ENCODE measurements at places on chromosomes 16 and 17.

DNA sequence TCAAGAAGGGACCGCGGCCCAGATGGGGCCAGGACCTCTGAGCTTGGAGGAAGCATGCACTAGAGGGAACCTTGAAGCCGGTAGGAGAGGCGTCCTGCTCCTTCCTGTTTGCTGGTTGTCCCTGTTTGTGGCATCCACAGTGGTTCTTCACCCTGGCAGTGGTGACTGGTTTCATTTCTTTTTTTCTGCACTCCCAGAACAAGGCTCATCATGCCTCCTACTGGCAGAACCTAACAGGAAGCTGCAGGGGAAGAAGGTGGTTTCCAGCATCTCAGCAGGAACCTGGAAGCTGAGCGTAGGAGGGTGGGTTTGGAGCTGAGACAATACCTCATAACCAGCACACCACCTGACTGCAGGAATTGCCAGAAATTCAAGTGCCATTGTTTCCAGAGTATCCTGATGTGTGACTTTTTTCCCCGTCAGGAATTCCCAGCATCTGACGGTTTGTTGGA is 5.8 kb downstream of the TMEM231 start:
- no peak for DNase-seq

DNA sequence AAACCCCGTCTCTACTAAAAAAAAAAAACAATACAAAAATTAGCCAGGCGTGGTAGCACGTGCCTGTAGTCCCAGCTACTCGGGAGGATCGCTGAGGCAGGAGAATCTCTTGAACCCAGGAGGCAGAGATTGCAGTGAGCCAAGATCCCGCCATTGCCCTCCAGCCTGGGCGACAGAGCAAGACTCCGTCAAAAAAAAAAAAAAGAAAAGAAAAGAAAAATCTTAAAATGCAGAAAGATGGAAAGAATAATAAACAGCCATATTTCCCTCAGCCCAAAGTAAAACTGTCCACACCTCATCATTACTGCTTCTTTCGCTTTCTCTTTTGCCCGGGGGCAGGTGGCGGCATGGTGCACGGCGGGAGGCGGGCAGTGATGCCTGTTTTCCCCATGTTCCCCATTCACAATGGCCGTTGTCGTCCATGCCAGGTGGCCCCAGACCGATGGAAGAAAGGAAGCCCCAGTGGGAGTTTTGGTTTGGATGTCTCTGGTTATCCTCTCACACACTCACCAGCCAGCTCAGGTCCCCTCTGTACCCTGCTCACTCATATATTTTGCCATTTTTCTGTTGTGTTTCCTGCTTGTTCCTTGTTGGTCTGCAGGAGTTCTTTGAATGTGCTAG is 37.0 kb upstream of the PEMT start:
- DNase-seq, result no peak

DNA sequence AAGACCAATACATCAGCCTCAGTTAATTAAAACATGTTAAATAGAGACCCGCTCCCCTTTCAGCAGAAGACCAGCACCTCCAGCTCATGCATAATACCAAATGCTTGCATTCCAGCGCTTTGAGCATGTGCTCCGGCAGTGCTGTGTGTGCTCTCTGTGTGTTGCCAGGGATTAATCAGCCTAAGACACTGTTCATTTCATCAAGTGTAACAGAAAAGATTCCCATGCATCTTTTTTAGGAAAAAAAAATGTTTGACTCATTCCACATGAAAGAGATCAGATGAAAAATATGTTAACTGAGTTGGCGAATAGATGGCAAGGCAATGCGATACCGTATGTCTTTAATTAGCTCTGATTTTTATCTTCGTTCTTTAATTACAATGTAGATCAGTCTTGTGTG is 187.6 kb downstream of the RPTOR start:
- DNase-seq, result no peak

GRCh38 chr17:81210868-81211267 is 11.9 kb downstream of the CEP131 start:
- DNase-seq, result no peak

- no peak for DNase-seq
These were observed 14.9 kb downstream of the JUP start for GRCh38 chr17:41771389-41772206.

GRCh38 chr17:9810100-9810949 is 11.6 kb downstream of the GSG1L2 start:
- no peak for DNase-seq

GRCh38 chr17:33204156-33204555 is 88.9 kb downstream of the ASIC2 start:
- DNase-seq, result no peak

GRCh38 chr16:2971134-2971984 is 2.2 kb downstream of the PAQR4 start:
- no peak for DNase-seq

GRCh38 chr16:77711775-77712174 is 10.5 kb upstream of the NUDT7 start:
- DNase-seq, result no peak

DNA sequence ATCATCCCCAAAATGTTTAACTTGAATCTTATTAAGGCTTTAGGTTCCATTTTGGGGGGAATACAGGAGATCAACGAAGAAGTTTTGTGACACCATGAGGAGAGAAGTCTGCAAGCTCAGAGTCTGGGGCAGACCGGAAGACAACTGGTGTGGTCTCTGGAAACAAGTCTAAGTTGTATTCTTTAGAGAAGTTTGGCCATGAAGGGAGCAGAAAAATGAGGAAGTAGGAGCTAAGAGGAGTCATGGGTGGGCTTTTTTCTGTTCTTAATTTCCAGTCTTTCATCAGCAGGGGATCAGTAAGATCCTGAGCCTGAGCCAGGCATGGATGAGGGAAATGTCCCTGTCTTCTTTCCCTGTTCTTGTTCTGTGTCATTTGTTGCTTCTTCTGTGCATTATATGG is 35.8 kb upstream of the NF1 start:
- DNase-seq, result no peak

GRCh38 chr16:89026121-89026612 is 49.2 kb upstream of the CBFA2T3 start:
- no peak for DNase-seq

- no peak for DNase-seq
These were observed 1.4 kb downstream of the UBE2I start for GRCh38 chr16:1310832-1311200.

DNA sequence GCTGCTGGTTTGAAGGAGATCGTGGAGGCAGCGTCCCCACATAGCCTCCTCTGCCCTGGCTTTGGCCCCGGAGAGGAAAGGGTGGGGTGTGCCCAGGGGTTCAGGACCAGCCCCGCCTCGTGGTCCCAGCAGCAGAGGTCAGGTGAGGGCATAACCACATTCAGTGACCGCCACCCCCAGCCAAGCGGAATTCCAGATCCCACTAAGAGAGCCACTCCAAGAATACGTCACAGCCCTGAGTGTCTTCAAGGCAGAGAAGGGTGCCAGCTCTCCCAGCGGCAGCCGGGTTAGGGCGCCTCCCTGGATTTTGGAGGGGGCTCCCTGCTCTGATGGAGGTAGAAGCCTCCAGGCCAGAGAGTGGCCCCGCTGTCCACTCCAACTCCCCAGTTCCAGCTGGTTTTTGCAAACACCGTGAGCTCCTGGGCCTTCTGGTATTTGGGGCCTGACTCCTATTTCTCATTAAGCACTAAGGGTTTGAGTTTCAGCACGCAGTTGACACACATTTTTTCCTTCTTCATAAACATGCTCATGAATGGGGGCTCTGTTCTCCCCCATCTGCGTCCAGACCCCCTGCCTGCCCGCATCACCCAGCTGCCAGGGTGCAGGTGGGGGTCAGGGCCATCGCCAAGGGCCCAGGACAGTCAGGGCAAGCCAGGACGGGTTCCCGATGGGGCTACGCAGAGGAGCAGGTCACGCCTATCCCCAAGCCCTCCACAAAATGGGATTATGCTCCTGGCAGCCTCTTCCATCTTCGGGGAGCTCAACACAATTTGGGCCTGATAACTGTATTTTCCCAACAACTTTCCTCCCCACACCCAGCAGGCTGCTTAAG is 98.4 kb upstream of the PLCG2 start:
- no peak for DNase-seq

DNA sequence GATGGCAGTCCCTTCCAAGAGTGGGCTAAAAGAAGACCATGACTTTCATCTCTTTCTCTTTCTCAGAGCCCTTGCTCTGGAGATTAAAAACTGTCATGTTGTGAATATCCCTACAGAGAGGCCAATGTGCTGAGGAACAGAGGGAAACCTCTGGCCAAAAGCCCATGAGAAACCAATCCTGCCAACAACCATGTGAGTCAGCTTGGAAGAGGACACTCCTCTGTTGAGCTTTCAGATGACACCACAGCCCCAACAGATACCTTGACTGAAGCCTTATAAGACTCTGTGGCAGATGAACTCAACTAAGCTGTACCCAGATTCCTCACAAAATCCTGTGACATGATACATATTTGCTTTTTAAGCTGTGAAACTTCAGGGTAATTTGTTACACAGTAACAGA is 19.6 kb downstream of the CPPED1 start:
- DNase-seq, result no peak

DNA sequence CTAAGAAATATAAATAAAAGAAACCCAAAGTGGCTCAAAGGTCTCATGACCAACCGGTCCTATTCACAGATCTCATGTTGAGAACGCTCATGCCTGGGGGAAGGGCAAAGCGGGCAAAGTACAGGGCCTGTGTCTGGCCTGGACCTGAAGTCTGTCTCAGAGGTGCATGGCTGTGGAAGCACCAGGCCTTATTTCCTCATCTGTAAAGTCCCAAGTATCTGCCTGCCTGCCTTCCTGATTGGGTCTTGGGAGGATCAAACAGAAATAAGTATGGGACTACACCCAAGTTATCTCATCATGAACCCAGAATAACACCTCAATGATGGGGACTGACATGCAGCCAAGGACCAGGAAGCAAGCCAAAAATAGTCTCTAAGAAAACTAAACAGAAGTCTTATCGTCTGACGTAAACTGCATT is 14.2 kb downstream of the AXIN2 start:
- no peak for DNase-seq

DNA sequence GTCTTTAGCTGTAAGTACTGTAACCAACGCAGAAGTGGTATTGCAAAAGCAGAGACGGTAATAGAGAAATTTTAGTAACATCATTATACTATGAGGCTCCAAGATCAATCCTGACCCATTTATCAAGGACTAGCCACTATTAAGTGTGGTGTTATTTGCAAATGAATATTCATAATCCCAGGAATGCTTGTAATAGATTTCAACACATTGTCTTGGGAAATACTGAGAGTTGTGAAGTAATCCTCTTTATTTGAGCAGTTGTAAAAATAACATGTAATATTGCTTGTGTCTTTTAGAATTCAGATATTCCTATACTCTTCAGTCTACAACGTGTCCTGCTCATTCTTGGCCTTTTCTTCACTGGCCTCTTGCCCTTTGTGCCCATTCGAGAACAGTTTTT is 46.4 kb downstream of the GDPD1 start:
- DNase-seq, result no peak

DNA sequence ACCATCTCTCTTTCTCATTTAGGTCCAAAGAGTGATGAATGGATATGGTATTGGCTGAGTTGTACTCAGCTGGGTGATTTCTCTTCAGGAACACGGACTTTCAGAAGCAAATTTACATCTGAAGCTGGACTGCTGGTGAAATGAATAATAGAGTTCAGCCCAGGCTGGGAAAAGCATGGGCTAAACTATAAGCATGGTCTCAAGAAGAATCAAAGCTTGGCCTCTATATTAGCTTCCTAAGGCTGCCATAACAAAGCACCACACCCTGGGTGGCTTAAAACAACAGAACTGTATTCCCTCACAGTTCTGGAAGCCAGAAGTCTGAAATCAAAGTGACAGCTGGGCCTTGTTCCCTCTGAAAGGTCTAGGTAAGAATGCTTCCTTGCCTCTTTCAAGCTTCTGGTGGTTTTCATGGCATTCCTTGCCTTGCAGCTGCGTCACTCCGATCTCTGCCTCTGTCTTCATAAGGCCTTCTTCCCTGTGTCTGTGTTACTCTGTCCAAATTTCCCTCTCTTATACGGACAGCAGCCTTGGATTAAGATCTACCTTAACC is 89.8 kb upstream of the CES5A start:
- DNase-seq, result no peak

DNA sequence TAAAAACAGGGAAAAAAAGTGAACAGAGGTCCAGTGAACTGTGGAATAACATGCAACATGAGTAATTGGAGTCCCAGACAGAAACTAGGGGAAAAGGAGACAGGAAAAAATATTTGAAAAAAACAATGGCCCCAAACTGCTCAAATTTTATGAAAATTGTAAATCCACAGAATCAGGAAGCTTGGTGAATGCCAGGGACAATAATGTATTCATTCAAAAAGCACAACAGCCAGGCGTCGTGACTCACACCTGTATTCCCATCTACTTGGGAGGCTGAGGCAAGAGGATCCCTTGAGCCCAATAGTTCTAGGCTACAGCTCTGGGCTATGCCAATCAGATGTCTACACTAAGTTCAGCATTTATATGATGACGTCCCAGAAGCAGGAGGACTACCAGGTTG is 23.7 kb downstream of the NCOR1 start:
- no peak for DNase-seq

GRCh38 chr17:17849845-17850373 is 13.1 kb upstream of the SREBF1 start:
- no peak for DNase-seq

- DNase-seq, result no peak
These were observed 1.3 kb downstream of the RILP start for GRCh38 chr17:1648173-1648962.

DNA sequence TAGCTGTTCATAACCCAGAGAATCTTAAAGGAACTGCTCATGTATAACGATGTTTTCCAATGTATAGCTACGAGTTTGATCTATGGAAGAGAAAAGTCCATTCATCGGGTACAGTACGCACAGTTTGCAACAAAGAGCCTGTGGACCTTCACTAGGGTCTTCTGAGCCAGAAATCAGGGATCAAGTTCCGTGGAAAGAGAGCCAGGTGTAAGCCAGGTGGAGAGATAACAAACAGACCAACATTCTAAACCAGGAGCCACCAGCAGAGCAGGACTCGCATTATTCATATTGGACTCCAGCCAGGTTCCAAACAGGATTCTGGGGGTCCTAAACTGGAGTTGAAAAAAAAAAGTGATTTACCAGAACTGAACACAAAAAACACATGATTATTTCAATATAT is 505.4 kb upstream of the C16orf82 start:
- DNase-seq, result no peak

- DNase-seq, result no peak
These were observed 582.0 kb downstream of the CDH11 start for GRCh38 chr16:64539811-64540371.

DNA sequence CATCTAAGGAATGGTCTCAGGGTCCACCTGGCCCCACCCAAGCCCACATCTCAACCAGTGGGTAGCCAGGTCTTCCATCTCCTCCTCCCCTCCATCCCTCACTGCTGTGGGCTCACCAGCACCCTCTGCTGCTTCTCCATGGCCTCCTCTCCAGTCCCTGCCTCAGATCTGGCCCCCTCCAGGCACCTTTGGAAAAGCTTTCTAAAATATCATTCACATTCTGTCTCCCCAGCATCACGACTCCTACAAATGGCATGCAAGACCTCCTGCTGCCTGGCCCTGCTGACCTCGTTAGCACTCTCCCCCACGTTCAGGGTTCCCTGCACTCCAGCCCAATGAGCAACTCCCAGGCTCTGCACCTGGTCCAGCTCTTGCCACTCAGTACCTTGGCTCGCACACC is 13.7 kb downstream of the GLP2R start:
- DNase-seq, result no peak

Measured in NCI-H1417 treated with DMSO at 0.1 percent for 48 hours (cell line).